ENCODE measurements at places on chromosomes 2 and 18.

GRCh38 chr18:79989195-79989497, 783 bp upstream of the TXNL4A start:
- no peaks in the 10 kb centered on the region for H3K27me3 ChIP-seq
- H3K4me1 ChIP-seq: peaks cover 28% of the 10 kb centered on the region

GRCh38 chr2:38268691-38269327, 108.3 kb downstream of the ATL2 start:
- H3K27me3 ChIP-seq: no peaks in the 10 kb centered on the region
- no peak for DNase-seq
- H3K4me1 ChIP-seq: no peaks in the 10 kb centered on the region
- H3K4me3 ChIP-seq: no peak overlapping the region

- DNase-seq: no peak
- H3K4me1 ChIP-seq: no peaks in the 10 kb centered on the region
- peaks cover 49% of the 10 kb centered on the region for H3K27me3 ChIP-seq
- H3K36me3 ChIP-seq: no peaks in the 10 kb centered on the region
- no peak overlapping the region for H3K27ac ChIP-seq
Measured at GRCh38 chr2:237405006-237405559, 8.9 kb downstream of the COL6A3 start.

DNA sequence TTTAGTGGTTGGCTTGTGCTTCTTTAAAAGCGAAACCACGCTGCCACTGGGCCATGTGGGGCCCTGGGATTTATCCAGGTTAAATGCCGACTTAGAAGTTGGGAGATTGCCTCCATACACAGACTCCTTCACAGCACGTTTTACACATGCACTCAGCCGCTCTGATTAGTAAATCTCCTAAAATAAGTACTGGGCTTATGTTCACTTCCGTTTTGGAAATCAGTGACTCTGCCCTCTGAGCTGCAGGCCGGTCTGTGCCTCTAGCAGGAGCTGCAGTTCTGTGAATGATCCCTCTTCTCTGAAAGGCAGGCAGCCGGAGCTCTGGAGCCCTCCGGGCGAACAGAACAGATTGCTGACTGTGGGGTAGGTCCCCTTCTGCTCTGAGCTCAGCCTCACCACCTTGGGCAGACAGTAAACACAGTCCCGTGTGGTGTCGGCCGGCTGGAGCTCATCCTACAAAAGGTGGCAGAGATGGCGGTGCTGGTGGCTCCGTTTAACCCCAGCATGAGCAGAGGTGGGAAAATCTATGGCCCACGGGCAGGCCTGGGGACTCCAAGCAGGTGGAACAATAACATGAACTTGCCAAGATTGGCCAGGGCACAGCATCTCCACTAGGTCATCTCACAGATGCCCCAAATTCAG, 9.8 kb upstream of the RAB17 start:
- peak overlapping the region; percentile 71 for H3K27ac ChIP-seq
- no peaks in the 10 kb centered on the region for H3K27me3 ChIP-seq
- no peak for DNase-seq
- no peak overlapping the region for H3K4me3 ChIP-seq
- H3K36me3 ChIP-seq: no peaks in the 10 kb centered on the region
- peaks cover 48% of the 10 kb centered on the region for H3K4me1 ChIP-seq

GRCh38 chr18:7647500-7647899, 80.4 kb downstream of the PTPRM start:
- H3K27ac ChIP-seq: no peak overlapping the region
- H3K27me3 ChIP-seq: no peaks in the 10 kb centered on the region
- no peak overlapping the region for H3K4me3 ChIP-seq
- no peak for DNase-seq
- H3K4me1 ChIP-seq: no peaks in the 10 kb centered on the region

DNA sequence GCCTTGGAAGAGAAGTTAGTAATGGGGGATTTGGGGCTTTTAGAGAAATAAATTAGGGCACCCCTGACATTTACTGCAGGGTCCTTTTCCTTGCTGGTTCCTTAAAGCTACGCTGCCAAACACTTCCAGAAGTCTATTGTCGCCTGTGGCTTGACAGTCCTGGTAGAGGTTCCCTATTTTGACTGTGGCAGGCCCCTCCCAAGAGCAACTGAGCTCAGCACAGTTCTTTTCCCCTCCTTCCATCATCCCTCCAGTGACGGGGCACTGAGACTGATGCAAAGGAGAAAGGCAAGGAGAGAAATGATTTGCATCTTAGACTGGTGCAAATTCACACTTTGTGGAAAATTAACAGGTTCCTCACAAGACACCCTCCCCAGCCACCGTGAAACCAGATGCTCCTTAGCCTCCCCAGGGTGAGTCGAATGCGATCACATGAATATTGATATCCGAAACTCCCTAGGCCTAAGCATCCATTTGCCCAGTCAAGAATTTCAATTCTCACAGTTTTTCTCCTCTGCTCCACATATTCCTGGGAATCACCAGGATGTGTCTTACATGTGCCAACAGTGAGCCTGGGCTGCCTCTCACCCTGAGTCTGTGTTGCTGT, 45.4 kb downstream of the RABL2A start:
- H3K36me3 ChIP-seq: no peaks in the 10 kb centered on the region
- no peak overlapping the region for H3K27ac ChIP-seq
- no peaks in the 10 kb centered on the region for H3K27me3 ChIP-seq
- DNase-seq: no peak

GRCh38 chr2:232571026-232571474, 20.6 kb downstream of the EIF4E2 start:
- peak overlapping the region; percentile 45 for H3K27ac ChIP-seq
- H3K27me3 ChIP-seq: no peaks in the 10 kb centered on the region
- H3K36me3 ChIP-seq: peaks cover 17% of the 10 kb centered on the region
- DNase-seq: no peak
- no peak overlapping the region for H3K4me3 ChIP-seq
- H3K4me1 ChIP-seq: peaks cover 21% of the 10 kb centered on the region

DNA sequence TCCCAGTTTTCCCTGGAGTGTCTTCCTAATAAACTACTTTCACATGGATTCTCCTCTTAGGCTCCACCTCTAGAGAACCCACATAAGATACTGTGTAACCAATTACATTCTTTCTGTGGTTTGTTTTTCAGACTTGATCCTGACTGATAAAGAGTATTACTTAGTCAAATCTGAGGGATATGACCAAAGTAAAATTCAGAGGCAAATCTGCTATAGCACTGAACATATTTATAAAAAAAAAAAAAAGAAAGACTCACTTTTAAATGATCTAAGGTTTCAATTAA, 13.9 kb downstream of the CKAP2L start:
- DNase-seq: no peak
- H3K27ac ChIP-seq: no peak overlapping the region
- peaks cover 21% of the 10 kb centered on the region for H3K36me3 ChIP-seq

- H3K4me3 ChIP-seq: no peak overlapping the region
- no peaks in the 10 kb centered on the region for H3K4me1 ChIP-seq
- H3K36me3 ChIP-seq: peaks cover 2% of the 10 kb centered on the region
- DNase-seq: no peak
Measured at GRCh38 chr2:1893856-1894255, 149.5 kb upstream of the PXDN start.

GRCh38 chr2:211408483-211408891, 852.1 kb downstream of the CPS1 start:
- H3K4me3 ChIP-seq: no peak overlapping the region
- no peak overlapping the region for H3K27ac ChIP-seq
- H3K4me1 ChIP-seq: peaks cover 36% of the 10 kb centered on the region

DNA sequence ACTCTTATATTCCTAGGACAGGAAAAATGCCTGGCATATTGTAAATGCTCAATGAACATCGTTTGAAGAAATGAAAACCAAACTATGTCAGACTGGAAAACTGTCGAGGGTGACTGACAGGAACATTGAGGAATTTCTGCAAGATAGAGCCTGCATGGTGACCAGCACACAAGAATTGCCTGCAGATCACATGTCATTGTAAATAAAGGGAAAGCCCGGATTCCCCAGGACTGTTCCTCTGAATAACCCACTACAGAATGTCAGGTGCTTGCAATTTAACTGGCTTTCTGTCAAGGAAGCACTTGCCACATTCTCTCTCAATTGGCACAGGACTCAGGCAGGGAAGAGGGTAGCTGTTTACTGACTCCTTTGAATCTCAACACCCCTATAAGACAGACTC, 129.0 kb upstream of the REG3G start:
- no peak overlapping the region for H3K4me3 ChIP-seq
- H3K27me3 ChIP-seq: no peaks in the 10 kb centered on the region
- H3K4me1 ChIP-seq: peaks cover 12% of the 10 kb centered on the region
- no peaks in the 10 kb centered on the region for H3K36me3 ChIP-seq

- peaks cover 4% of the 10 kb centered on the region for H3K4me1 ChIP-seq
- H3K27ac ChIP-seq: no peak overlapping the region
- H3K36me3 ChIP-seq: no peaks in the 10 kb centered on the region
- H3K4me3 ChIP-seq: no peak overlapping the region
Measured at GRCh38 chr2:55482186-55482884, 37.2 kb upstream of the CFAP36 start.

- H3K4me3 ChIP-seq: no peak overlapping the region
- H3K36me3 ChIP-seq: no peaks in the 10 kb centered on the region
- H3K27me3 ChIP-seq: no peaks in the 10 kb centered on the region
- no peak overlapping the region for H3K27ac ChIP-seq
- H3K4me1 ChIP-seq: no peaks in the 10 kb centered on the region
Measured at GRCh38 chr2:76870581-76870980, 651.6 kb downstream of the LRRTM4 start.

Data from neural crest cell (in vitro differentiated cells).